Amniotic epithelial cell (primary cell): ENCODE measurements at places on chromosomes 16 and 17.

GRCh38 chr17:75731086-75731715, 9.9 kb downstream of the ITGB4 start:
- DNase-seq = no peak

DNA sequence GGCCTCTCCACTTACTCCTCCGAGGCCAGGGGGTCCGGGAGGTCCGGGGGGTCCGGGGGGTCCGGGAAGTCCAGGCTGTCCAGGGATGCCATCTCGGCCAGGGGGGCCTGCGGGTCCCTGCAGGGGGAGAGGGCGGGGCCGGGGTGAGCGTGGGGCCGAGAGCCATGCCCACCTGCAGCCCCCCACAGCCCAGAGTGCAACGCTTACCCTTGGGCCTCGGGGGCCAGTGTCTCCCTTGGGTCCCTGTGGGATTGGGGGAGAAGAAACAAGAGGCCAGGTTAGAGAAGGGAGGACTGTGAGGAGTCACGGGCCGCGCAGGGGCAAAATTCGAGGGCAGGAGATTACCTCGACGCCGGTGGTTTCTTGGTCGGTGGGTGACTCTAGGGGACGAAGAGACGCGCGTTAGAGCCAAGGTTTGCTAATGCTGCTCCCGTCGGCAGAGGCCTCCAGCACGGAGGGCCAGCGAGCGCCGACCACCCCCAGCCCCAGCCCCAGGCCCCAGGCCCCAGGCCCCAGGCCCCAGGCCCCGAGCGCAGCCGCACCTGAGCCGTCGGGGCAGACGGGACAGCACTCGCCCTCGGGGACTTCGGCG, 2.1 kb downstream of the COL1A1 start:
- DNase-seq = no peak

DNA sequence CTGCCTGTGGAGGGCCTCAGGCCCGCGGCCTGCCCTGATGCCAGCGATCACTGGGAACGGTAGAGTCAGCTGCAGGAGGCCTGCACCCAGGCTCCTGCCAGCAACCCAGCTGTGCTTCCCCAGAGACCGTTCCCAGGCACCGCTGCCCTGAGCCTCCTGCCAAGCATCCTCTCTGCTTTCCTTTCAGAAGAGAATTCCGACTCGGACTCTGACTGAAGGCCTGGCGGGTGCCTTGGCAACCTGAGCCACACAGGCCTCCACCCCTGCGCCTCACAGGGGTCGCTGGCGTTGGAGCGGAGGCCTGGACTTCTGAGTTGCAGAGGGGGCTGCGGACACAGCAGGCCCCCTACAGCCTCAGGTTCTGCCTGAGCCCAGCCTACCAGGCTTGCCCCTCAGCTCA, 7.9 kb downstream of the CMTM3 start:
- no peak for DNase-seq

DNA sequence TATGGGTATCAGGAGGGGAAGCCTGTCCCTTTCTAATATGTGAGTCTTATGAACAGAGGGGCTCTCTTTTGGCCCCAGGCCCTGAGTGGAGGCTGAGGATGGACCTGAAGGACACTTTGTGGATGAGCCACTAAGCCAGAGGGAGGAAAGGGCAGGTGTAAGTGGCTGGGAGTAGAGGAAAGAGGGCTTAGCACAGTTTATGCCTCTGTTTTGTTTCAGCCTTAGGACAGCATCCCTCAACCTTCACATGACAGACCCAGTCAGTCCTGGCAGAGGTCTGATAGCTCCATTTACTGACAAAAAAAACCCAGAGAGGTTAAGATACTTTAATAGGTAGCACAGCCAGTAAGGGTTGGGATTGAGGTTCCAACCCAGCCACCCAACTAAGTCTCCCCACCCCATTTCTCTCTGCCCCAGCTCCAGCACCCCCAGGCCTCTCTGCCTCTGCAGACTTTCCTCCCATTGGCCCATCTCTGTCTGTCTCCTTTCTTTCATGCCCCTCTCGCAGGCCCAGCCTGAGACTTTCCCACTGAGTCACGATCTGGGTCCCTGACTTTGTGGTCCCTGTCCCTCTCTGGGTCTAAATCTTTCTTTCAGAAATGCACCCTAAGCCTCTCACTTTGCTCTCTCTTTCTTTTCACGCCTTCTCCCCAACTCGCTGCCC, 4.7 kb upstream of the TBX21 start:
- DNase-seq = no peak

- DNase-seq = peak; percentile 40
Measured at GRCh38 chr16:47787696-47788095, 326.6 kb downstream of the PHKB start.

DNA sequence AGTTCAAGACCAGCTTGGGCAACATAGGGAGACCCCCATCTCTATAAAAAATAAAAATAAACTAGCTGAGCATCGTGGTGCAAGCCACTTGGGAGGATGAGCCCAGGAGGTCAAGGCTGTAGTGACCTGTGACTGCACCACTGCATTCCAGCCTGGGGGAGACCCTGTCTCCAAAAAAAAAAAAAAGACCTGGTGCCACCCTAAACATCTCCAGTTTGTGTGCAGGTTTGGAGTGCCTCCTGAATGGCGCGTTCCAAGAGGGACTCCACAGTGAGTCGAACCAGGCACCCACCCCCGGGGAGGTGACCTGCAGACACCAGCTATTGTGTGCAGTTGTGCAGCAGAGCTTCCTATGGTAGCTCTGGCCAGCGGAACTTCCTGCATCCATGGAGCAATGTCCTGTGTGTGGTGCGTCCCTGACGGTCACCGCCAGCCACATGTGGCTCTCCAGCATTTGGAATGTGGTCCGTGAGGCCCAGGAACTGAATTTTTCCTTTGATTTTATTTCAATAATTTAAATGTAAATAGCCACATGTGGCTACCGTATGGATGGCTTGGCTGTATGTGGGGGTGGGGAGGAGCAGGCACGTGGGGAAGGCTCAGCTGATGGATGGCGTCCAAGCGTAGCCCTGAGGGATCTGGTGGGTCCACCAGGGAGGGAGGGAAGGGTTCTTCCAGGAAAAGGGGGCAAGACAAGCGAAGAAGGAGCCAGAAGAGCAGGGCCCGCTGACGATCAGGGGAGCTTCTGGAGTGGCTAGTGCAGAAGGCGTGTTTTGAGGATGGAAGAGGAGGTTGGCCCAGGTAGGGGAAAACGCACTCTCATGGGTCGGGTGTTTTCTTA, 107.1 kb upstream of the GSE1 start:
- DNase-seq = no peak

- DNase-seq = no peak
Measured at GRCh38 chr16:5415123-5415522, 317.5 kb upstream of the EEF2KMT start.

- DNase-seq = peak; percentile 15
Measured at GRCh38 chr16:31333686-31334649, 21.0 kb upstream of the ITGAX start.

GRCh38 chr17:51585514-51586104, 325.3 kb downstream of the UTP18 start:
- DNase-seq = no peak

GRCh38 chr16:80580109-80580832, 39.5 kb downstream of the DYNLRB2 start:
- peak; percentile 22 for DNase-seq

- peak; percentile 82 for DNase-seq
Measured at GRCh38 chr17:49074851-49075540, 57.6 kb upstream of the B4GALNT2 start.

- no peak for DNase-seq
Measured at GRCh38 chr16:31113121-31114120, 4.0 kb upstream of the KAT8 start.

DNA sequence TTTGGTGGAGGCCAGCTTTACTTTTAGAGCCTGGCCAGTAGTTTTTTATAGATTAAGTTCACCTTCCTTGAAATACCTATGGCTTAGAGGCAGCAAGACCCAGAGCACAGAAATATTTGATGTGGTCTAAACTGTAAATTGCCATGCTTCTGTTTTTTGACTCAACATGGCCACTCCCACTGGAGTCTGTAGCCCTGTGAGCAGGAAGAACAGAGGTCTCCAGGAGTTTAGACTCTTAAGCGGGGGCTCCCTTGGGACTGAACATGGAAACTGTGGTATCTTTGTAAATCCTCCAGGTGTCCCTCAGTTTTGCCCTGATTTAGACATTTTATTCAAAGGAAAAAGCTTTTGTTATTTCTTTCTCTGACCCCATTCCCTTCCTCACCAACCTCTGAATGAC, 145.6 kb downstream of the FTO start:
- DNase-seq = no peak

DNA sequence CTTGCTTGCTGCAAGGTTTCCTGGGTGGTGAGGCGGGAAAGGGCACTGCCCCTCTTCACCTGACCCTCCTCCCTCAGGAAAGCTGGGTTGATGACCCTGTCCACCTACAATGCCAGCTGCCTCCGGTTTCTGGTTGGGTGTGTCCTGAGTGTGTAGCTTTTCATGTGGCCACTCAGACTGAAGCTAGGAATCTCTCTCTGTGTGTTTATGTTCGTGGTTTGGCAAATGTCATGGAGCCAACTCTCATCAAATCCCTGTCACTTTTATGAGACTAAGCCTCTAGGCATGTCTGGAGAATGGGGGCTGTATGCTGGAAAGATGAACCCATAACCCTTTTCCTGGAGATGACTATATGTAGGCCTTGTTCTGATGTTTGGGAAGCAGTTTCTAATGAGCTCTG, 17.1 kb downstream of the PLEKHG4 start:
- peak; percentile 38 for DNase-seq

DNA sequence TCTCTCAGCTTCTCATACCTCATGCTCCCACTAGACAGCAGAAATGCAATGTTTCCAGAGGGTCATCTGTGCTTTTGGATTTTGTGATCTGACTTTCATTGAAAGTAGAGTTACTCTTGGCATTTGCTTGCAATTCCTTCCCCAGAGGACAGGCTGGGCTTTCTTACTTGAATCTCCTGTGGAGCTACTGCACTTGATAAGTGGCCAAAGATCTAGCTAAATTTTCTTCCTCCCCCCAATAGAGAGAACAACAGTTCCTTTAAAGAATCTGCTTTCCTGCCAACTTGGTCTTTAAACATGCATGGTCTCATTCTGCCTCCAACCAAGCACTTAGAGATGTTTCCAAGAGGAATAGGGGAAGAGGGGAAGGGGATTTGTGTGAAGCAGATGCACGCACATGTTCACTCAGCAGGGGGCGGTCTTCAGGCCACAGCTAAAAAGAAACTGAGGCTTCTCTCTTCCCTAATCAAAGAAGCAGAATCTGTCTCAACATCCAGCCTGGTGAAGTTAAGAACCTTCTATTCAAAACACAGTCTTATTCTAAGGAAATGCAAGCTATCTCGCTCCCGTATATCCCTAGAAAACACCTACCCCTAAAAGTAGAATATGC, 229.6 kb downstream of the ZFHX3 start:
- no peak for DNase-seq

- DNase-seq = no peak
Measured at GRCh38 chr17:16007439-16007838, 7.8 kb downstream of the TTC19 start.

DNA sequence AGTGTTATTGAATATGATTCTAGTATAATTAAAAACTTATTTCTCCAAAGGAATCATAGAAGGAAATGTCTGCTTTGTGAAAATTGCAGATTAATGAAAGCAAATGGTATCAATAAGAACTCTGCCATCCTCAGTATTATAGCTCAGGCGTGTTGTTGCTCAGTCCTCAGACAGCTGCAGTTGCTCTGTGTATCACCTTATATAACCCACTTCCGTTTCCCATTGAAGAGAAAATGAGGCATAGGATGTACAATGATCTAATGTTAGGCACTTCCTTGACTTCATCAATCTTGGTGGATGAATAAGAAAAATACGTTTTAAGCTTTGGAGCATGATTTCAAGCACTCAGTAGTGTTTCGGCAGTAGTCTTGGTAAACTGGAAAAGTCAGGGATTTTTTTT, 14.1 kb downstream of the MFSD11 start:
- no peak for DNase-seq

DNA sequence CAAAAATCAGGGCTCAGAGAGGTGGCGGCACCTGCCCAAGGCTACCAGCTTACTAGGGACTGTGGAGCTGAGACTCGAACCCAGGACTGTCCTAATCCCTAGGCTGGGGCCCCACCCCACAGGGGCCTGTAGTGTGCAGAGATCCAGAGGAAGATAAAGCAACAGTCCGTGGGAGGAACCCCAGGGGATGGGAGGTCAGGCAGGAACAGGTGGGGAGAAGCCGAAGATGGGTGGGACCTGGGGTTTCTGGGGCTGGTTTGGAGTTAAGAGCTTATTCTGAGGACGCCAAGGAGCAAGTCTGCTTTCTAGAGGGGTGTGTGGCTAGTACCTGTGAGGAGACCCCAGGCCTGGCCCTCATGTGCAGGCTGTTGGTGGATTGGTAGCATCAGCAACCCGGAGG, 14.9 kb downstream of the C16orf74 start:
- no peak for DNase-seq

GRCh38 chr16:23182206-23182678, 303 bp upstream of the SCNN1G start:
- DNase-seq = peak; percentile 16

DNA sequence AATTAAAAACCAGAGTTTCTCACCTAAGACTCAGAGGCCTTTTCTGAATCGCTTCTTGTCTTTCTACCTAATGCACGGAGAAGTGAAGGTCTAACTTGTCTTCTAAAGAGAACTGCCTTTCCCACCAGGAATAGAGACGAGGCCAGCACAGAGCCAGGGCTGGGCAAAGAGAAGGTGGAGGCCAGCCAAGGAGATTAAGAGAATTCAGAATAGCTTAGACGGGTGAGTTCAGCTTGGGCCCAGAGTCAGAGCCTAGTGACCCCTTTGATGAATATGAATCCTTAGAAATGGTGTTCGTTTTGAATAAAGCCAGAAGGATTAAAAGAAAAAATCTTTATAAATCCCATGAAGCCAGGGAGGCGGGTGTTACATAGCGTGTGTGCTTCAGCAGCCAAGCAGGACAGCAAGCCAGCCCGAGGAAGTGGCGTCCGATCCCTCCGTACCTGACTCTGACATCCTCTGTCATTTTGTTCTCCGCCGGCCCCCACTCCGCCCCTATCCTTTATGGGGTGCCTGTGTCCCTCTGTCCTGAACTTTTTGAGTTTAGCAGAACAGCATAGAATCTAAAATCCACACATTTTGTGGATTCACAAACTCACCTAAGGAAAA, 7.4 kb downstream of the GSG1L2 start:
- no peak for DNase-seq

DNA sequence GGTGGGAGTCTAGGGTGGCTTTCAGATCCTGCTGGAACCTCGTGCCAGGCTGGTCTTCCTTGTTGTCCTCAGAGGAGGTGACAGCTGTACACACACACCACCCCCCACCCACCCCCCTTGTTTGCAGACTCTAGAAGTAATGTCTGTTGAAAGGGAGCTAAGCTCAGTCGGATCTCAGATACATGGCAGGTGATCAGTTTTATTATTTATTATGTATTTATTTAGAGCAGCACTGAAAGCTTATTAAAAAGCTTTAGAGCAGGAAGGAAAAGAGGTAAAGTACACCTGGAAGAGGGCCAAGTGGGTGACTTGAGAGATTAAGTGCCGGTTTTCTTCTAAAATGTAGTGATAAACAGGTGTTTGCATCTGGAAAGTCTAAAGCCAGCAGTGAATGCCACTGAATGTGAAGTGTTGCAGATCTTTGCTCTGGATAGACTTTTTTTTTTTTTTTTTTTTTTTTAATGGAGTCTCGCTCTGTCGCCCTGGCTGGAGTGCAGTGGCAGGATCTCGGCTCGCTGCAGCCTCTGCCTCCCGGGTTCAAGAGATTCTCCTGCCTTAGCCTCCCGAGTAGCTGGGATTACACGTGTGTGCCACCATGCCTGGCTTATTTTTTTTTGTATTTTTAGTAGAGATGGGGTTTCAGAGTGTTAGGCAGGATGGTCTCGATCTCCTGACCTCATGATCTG, 40.2 kb downstream of the FOXK2 start:
- DNase-seq = no peak

GRCh38 chr16:58651965-58652348, 22.3 kb upstream of the CNOT1 start:
- peak; percentile 46 for DNase-seq

GRCh38 chr17:75074532-75074931, 13.2 kb upstream of the SLC16A5 start:
- no peak for DNase-seq
